ENCODE measurements at places on chromosomes 1 and 21.

GRCh38 chr1:236642763-236643162, 38.4 kb upstream of the HEATR1 start:
- DNase-seq, result no peak

- DNase-seq, result no peak
Observed at GRCh38 chr1:58585166-58585565, 8.1 kb upstream of the TACSTD2 start.

GRCh38 chr21:45427331-45428271, 22.6 kb downstream of the COL18A1 start:
- DNase-seq, result no peak

GRCh38 chr1:211007830-211008229, 126.1 kb downstream of the KCNH1 start:
- DNase-seq, result no peak

- DNase-seq, result no peak
Observed at GRCh38 chr1:182829285-182829932, 9.7 kb upstream of the DHX9 start.

DNA sequence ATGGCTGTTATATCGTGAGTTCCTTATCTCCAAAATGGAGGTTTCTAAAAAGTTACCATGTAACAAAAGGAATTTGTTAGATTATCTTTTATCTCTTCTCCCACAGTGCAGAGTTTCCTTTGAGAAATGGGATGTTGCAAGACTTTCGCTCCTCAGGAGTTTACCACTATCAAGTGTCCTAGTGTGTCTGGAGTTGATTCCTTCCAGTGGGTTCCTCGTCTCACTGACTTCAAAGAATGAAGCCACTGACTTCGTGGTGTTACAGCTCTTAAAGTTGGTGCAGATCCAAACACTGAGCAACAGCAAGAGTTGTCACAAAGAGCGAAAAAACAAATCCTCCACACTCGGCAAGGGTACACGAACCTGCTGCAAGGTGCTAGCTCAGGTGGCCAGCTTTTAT, 37.0 kb downstream of the SPAG17 start:
- DNase-seq, result no peak

DNA sequence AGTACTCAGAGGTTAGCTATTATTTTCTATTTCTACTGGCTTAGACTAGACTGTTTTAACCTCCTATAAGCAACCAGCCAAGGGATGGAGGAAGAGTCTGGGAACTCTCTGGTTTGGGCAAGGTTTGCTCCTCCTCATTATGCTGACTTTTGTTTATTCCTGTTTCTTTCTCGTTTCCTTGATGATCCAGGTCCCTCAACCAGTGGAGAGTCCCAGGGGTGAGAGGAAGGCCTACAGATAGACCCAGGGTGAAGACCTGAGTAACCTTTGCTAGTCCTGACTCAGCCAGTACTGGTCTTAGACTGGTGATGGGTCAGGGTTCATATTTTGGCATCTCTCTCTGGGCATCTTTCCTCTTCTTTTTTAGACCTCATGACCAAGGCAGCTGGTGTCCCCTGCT, 5.4 kb downstream of the TUFT1 start:
- no peak for DNase-seq

Measured in left kidney (tissue), 8 donors.